ENCODE measurements at places on chromosomes 1 and 21. TPM values are rescaled to one million over a fixed set of nuclear protein-coding genes. Genes with fewer than 3 reads are reported as not detected.

DNA sequence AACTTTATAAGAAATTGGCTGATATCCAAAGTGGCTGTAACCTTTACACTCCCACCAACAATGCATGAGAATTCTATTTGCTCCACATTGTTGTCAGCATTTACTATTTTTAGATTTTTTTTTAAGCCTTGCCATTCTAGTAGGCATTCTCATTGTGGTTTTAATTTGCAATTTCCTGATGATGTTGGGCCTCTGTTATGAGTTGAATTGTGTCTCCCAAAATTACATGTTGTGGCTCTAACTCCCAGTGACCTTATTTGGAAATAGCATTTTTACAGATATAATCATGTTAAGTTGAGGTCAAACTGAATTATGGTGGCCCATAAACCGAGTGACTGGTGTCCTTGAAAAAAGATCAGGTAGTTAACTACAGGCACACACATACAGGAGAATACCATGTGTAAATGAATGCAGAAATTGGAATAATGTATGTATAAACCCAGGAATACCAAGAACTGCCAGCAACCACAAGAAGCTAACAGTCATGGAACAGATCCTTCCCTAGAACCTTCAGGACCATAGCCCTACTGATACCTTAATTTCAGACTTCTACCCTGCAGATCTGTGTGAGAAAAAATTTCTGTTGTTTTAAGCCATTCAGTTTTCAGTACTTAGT is 348.8 kb upstream of the DAB1 start:
- no peak overlapping the region for H3K4me3 ChIP-seq
- no peaks in the 10 kb centered on the region for H3K4me1 ChIP-seq
- H3K27ac ChIP-seq: no peak overlapping the region
- no peaks in the 10 kb centered on the region for H3K36me3 ChIP-seq
- no peaks in the 10 kb centered on the region for H3K27me3 ChIP-seq
- DNase-seq: no peak

- no peak overlapping the region for H3K4me3 ChIP-seq
- no peak overlapping the region for H3K27ac ChIP-seq
- no peak for DNase-seq
- peaks cover 4% of the 10 kb centered on the region for H3K27me3 ChIP-seq
- H3K4me1 ChIP-seq: no peaks in the 10 kb centered on the region
Observed at GRCh38 chr21:38913893-38914527, 108.3 kb downstream of the ETS2 start.

Gene EDARADD
- 56.8 TPM for total RNA-seq

- no peak overlapping the region for H3K27ac ChIP-seq
- no peak for DNase-seq
- H3K4me3 ChIP-seq: no peak overlapping the region
- H3K4me1 ChIP-seq: peaks cover 17% of the 10 kb centered on the region
Observed at GRCh38 chr21:14388282-14388681, 5.3 kb upstream of the HSPA13 start.

Gene C4BPB
- 2.3 TPM for total RNA-seq

DNA sequence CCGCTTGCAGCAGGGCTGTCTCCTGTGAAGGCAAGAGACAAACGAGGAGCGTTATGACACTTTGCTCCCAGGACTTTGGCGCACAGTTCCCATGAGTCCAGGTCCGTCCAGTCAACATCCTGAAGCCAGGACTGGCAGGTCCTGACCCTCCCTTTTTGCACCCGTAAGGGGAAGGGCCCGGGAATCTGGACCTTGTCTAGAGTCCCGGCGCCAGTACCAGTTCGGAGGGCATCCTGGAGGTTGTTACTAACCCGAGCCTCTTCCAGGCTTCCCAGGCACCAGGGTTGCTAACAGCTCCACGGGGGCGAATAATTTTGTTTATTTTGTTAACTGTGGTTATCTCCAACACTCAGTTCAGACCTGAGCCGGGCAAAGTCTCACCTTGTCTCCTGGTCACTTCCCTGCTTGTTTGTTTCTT is 682 bp upstream of the RWDD3 start:
- H3K4me1 ChIP-seq: peaks cover 23% of the 10 kb centered on the region
- no peak for DNase-seq
- peaks cover 15% of the 10 kb centered on the region for H3K36me3 ChIP-seq
- peaks cover 20% of the 10 kb centered on the region for H3K27me3 ChIP-seq
- peak overlapping the region; percentile 81 for H3K4me3 ChIP-seq

Gene TCP10L
- total RNA-seq: 0.59 TPM

- H3K4me3 ChIP-seq: no peak overlapping the region
- H3K4me1 ChIP-seq: no peaks in the 10 kb centered on the region
- no peak overlapping the region for H3K27ac ChIP-seq
- DNase-seq: no peak
- H3K36me3 ChIP-seq: peaks cover 3% of the 10 kb centered on the region
Observed at GRCh38 chr1:182829285-182829932, 9.7 kb upstream of the DHX9 start.

Gene CR1
- total RNA-seq: not detected

GRCh38 chr1:115980998-115981993 is 5.0 kb downstream of the SLC22A15 start:
- H3K27me3 ChIP-seq: peaks cover 30% of the 10 kb centered on the region
- H3K36me3 ChIP-seq: no peaks in the 10 kb centered on the region
- no peak overlapping the region for H3K27ac ChIP-seq
- no peak for DNase-seq
- H3K4me1 ChIP-seq: no peaks in the 10 kb centered on the region

GRCh38 chr1:233333086-233333485 is 5.6 kb downstream of the MAP3K21 start:
- H3K4me3 ChIP-seq: no peak overlapping the region
- H3K4me1 ChIP-seq: peaks cover 7% of the 10 kb centered on the region
- no peaks in the 10 kb centered on the region for H3K36me3 ChIP-seq
- no peak overlapping the region for H3K27ac ChIP-seq
- peaks cover 27% of the 10 kb centered on the region for H3K27me3 ChIP-seq
- no peak for DNase-seq

Gene MIXL1
- total RNA-seq: not detected

DNA sequence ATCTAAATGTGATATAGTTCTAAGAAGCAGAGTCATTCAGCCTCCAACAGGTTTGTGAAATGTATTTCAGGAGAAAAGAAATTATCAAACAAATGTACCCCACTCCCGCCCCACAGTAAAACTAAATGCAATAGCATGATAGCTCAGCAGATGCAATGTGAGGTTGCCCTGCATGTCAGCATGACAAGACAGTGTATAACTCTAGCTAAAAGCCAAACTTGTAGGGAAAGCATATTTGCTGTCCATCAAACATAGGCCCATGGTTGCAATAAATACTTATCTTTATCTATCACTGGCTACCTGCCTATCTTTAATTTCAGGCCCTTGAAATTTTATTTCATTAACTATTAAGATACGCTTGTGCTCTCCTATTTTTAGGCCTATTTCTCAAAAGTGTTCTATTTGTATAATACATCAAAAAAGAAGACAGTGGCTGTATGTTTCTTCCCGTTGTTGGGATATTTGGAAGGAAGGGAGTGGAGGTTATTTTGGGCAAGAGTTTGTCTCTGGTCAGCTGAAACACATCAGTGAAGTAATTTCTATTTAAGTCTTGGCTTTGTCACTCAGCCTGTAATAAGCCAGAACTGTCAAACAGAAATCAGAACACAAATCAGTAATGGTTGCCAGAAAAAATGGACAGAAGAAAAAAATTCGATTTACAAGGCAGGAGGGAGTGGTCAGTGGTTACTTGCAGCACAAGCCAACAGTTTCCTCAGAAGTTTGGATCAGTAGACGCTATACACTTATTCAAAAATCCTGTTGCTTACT is 307.4 kb upstream of the ADGRL2 start:
- H3K4me1 ChIP-seq: no peaks in the 10 kb centered on the region
- H3K27ac ChIP-seq: no peak overlapping the region
- H3K27me3 ChIP-seq: no peaks in the 10 kb centered on the region
- DNase-seq: no peak

DNA sequence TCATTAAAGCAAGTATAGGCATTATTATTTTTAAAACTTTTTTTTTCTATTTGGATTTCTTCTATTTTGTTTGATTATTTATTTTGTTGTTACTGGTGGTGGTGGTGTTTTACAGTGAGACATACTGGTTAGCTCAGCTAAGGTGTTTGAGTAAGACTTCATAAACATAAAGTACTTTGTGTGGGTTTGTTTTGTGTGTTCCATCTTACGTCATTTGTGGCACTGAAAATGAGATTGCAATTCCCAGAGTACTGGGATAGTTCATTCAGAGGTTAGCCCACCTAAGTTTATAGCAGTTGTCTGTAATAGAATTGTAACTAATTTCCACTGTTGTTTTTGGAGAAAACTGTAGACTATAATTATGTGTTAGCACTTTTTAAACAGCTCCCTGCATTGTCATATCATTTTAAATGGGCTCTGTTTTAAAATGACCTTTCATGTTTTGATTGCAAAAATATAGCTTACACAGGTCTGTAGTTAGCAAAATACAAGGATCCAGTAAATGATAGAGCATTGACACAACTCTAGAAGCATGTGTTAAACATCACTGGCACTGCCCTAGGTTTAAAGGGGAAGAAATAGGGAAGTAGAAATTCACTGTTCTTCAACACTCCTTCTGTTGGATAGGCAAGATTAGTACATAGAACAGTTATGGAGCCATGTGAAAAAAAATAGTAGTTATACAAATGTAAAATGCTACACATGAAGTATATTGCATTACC is 171.7 kb downstream of the NFIA start:
- H3K36me3 ChIP-seq: no peaks in the 10 kb centered on the region
- H3K27ac ChIP-seq: no peak overlapping the region
- H3K4me3 ChIP-seq: no peak overlapping the region
- H3K27me3 ChIP-seq: peaks cover 15% of the 10 kb centered on the region
- peaks cover 11% of the 10 kb centered on the region for H3K4me1 ChIP-seq
- no peak for DNase-seq

DNA sequence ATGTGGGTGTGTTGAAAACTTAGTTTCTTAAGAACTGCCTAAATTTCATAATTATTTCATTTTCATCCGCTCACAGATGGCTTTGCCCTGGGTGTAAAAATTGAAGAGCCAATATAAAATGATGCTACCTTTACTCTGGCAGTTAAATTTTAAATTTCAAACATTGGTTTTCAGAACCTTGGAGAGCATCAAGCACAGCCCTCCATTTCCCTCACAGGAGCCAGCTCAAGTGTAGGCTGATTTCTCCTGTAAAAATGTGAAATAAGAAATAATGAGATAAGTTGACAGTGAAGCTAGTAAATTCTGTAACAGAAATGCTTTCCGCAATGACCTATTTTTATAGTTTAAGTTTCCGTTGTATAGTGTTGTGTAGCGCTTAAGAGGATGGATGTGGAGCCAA is 53.9 kb upstream of the AKT3 start:
- H3K27me3 ChIP-seq: peaks cover 9% of the 10 kb centered on the region
- H3K4me1 ChIP-seq: no peaks in the 10 kb centered on the region
- H3K27ac ChIP-seq: no peak overlapping the region
- DNase-seq: no peak
- H3K36me3 ChIP-seq: no peaks in the 10 kb centered on the region

DNA sequence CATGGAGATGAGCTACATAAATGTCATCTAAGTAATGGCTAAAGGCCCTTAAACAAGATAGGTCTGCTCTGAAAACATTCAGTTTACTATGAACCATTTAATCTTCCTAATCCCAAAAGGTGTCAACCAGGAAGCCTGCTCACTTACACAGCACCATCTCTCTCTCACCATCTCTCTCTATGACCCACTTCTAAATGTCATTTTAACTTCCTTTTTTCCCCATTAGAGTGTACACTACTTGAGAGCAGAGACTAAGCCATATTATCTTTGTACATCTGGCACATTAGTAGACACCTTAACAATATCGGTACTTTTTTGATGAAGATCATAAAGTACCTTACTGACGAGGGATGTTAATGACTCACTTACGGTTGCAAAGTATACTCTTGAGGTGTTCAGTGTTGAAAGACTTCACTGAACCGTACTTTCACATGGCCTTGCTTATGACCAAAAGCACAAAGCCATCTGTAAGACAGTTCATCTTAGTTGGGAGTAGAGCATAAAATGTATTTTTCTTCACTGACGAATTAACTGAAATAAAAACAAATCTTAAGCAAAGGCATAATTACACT is 25.4 kb downstream of the FBXO42 start:
- no peak overlapping the region for H3K4me3 ChIP-seq
- DNase-seq: no peak
- no peak overlapping the region for H3K27ac ChIP-seq
- peaks cover 6% of the 10 kb centered on the region for H3K4me1 ChIP-seq

Gene CYP4X1
- not detected for total RNA-seq

DNA sequence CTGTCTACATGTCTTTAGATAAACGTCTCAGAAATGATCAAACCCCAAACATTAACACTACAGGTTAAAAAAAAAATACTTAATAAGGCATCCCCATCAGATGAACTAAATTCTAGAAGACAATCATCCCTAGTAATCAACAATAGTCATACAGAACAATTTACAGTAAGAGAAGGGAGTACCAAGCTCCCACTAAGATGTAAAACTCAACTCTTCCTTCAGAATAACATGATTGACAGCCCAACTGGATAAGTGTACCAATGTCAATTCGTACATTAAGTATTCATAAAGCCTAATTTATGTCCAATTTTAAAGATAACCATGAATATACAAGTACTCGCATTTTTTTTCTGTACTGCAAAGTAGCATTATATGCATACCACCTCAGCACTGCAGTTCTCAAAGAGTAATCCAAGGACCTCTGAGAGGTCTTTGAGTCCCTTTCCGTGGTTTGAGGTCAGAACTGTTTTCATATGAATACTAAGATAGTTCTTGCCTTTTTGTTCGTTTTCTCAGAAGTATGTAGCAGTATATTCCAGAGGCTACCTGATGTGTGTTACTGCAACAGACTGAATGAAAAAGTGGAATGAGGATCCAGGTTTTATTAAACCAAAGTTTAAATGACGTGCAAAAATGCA is 6.6 kb downstream of the SCAF4 start:
- peaks cover 34% of the 10 kb centered on the region for H3K4me1 ChIP-seq
- peak overlapping the region; percentile 49 for H3K4me3 ChIP-seq
- DNase-seq: no peak
- no peaks in the 10 kb centered on the region for H3K27me3 ChIP-seq

DNA sequence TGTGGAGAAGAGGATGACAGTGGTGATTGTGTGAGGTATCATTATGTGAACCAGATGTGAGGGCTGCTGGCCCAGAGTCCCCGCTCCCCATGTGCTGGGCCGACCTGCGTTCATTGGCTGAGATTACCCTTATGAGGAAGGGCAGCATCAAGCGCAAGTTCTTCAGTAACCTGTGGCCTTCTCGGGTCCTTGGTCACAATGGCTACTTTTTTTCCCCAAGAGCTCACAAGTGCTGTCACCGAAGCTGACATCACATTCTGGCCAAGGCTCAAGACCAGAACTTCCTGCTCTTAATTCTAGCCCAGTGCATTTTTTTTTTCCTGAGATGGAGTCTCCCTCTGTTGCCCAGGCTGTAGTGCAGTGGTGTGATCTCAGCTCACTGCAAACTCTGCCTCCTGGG is 262.9 kb downstream of the RHOU start:
- H3K4me3 ChIP-seq: no peak overlapping the region
- no peak overlapping the region for H3K27ac ChIP-seq
- peaks cover 11% of the 10 kb centered on the region for H3K27me3 ChIP-seq

DNA sequence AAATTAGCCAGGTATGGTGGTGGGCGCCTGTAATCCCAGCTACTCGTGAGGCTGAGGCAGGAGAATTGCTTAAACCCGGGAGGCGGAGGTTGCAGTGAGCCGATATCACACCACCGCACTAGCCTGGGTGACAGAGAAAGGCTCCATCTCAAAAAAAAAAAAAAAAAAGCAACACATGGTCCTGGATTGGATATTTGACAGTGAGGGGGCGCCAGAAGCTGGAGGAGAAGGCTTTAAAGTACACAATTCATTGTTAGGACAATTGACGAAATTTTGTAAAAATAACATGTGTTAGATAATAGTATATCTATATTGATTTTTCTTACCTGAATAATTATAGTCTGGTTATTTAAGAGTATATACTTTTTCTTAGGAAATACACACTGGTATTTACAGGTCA is 50.2 kb upstream of the USP25 start:
- H3K4me3 ChIP-seq: no peak overlapping the region
- no peak overlapping the region for H3K27ac ChIP-seq
- H3K27me3 ChIP-seq: peaks cover 6% of the 10 kb centered on the region
- no peaks in the 10 kb centered on the region for H3K36me3 ChIP-seq
- no peak for DNase-seq
- H3K4me1 ChIP-seq: peaks cover 6% of the 10 kb centered on the region
